ENCODE measurements at places on chromosomes 7 and 10.

- no peak for DNase-seq
These were observed 41.8 kb upstream of the PLCE1 start for GRCh38 chr10:93951905-93952304.

- no peak for DNase-seq
These were observed 23.7 kb upstream of the CDH23 start for GRCh38 chr10:71372882-71373495.

GRCh38 chr10:53430974-53431373 is 658.4 kb upstream of the MBL2 start:
- DNase-seq: no peak

GRCh38 chr7:43491984-43492383 is 90.9 kb upstream of the STK17A start:
- no peak for DNase-seq

DNA sequence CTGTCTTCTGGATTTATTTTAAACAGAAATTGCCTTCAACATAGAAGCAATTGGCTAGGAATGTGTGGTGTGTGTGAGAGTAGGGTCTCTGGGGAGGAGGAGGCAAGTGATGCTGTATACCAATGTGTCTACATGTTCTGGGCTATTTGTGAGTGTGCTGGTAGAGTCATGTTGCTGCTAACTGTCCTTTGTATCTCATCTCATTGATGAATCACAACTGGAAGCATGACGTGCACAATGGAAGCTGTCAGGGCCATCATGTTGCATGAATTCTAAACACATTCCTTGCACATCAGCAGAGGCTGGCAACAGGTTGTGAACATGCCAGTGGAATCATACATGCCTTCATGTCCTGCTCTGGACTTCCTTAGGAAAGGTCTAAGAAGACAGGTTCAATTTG is 199.7 kb downstream of the BMPER start:
- no peak for DNase-seq

DNA sequence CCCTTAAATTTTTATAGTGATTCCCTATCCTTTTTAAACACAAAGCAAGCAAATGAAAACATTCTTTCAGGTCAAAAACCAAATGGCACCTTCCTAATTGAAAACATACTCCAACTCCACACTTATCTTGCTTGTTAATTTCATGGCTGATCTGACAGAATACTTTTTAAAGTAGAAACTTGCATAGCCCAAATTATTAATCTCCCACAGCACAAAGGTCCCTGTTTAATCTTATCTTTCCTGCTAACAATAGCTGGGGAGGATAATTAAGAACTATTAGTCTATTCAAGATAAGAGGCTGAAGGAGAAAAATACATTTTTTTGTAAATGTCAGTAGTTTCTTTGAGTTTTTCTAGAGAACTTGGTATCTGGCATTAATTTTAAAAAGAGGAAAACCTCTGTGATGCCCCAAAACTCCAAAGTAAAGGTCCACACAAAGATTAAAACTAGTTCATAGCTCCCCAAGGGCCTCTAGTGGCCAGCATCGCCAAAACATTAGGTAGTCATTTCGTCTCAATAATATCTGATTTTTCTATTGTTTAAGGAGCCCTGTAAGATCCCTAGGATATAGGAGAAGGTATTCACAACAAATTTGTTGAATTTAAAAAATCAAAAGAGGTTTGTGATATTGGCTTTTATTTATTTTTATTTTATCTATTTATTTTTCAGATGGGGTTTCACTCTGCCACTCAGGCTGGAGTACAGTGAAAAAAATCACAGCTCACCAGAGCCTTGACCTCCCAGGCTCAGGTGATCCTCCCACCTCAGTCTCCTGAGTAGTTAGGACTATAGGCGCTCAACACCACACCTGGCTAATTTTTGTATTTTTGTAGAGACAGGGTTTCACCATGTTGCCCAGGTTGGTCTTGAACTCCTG is 14.7 kb downstream of the CDNF start:
- DNase-seq: no peak

GRCh38 chr7:42699380-42700178 is 212.3 kb downstream of the C7orf25 start:
- no peak for DNase-seq

- no peak for DNase-seq
These were observed 3.7 kb upstream of the PCOLCE start for GRCh38 chr7:100598425-100598824.

- no peak for DNase-seq
These were observed 1250.1 kb downstream of the SORCS1 start for GRCh38 chr10:105914432-105914831.

DNA sequence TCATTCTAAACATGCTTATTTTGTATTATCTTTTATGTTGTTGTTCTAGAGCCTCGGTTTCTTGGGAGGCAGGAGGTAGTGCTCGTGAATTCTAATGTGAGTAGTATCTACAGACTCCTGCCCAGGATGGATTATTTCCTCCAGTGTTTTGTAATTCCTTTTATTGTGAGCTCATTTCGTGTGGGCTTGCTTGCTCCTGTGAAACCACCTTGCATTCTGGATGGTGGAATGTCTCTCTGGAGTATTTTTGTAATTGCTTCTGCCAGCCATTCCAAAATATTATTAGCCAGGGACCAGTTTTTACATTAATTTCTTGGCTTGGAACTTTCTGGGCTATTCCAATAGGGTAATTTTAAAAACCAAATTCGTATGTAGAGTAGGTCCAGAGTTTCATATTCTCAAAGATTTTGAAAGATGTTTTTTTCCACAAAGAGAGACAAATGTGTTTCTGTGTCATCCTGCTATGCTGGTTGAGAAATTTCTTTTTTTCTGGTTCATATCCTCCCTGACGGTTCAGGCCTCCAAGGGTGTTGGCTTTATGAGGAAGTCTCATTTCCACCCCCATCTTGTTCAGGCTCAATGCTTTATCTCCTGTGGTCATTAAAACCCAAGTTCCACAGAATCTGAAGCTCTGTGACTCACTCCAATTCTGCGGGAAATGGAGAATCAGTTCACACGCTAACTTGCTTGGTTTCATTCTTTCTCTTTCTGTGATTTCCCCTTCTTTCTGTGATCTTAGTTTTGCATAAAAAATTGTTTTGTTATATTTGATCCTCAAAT is 41.7 kb upstream of the CALD1 start:
- no peak for DNase-seq

GRCh38 chr10:8428654-8429053 is 374.2 kb downstream of the GATA3 start:
- no peak for DNase-seq

- peak; percentile 59 for DNase-seq
These were observed 640 bp downstream of the ANKMY2 start for GRCh38 chr7:16644636-16645592.

- DNase-seq: no peak
These were observed 21.8 kb downstream of the MAP3K8 start for GRCh38 chr10:30455816-30456215.

DNA sequence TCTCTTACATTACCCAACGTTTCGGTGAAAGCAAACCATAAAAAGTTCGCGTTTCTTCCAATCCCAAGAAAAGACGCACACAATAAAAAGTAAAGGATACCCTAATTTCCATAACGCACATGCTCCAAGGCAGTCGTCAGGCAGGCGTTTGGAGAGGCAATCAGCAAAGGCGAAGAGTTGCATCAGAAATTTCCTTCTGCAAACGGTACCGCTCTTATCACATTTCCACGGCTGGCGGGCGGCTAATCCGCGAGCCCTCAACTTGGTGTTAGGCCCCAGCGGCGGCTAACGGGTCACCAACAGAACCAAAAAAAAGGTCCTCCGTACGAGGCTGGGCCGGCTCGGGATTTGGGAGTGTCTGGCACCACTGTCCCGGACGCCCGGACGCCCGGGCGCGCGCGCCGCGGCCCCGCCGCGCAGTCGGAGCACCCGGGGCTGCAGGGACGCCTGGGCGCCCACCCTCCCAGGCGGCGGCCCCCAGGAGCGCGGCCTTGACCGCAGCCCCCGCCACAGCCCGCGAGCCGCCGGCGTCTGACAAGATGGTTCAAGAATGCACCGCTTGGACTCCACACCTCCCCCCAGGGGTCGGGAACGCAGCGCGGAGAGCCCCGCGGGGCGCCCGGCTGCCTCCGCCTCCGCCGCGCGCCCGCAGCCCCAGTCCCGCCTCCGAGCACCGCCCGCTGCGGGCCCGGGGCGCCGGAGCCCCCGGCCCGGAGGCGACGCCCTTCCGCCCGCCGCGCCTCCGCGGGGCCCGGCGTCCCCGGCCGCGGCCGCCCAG is 9.8 kb upstream of the GRB10 start:
- no peak for DNase-seq

DNA sequence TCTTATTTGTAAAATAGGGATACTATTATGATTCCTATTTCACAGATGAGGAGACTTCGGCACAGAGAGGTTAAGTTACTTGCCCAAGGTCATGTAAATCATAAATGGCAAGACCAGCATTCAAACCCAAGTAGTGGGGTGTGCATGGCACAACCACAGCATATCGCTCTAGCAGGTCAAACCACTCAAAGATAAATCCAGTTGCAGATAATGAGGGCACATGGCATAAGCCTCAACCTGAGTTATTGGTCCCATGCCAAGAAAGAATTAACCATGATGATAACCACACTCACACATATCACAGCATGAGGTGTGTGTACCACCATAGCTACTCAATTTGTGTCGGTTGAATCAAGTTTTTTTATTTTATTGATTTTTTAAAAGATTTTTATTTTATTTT is 180.5 kb downstream of the CREB5 start:
- no peak for DNase-seq
